ENCODE measurements at places on chromosomes 11 and 22.

DNA sequence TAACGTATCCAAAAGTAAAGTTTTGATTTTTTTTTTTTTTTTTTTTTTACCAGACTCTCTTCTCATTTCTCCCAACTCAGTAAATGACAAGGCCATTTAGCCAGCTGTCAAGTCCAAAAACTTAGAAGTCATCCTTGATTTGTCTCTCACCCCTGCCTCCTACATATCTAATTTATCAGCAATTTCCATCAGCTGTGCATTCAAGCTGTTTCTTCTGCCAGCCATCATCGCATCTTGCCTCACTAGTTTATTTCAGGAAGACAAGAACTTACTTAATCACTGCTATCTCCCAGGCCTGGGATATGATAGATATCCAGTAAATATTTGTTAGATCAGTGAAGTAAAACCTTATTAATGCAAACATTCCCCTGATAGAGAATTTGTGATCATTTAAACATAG lies 47.6 kb downstream of the SCGB1A1 start:
- no peak for DNase-seq

DNA sequence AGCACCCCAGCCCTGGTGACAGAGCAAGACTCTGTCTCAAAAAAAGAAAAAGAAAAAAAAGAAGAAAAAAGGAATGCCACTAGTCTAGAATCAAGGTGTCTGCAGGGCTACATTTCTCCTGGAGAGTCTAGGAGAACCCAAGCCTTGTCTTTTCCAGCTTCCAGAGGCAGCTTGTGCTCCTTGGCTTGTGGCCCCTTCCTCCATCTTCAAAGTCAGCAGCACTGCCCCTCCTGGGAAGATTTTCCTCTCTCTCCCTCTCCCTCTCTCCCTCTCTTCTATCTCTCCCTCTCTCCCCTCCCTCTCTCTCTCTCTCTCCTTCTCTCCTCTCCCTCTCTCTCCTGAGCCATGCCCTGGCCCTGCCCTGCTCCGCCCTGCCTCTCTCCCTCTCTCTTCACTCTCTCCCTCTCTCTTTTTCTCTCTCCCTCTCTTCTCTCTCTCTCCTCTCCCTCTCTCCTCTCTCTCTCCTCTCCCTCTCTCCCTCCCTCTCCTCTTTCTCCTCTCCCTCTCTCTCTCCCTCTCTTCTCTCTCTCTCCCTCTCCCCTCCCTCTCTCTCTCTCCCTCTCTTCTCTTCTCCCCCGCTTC lies 97.7 kb upstream of the FGF3 start:
- no peak for DNase-seq

GRCh38 chr11:94871491-94872185 lies 101.7 kb downstream of the CWC15 start:
- no peak for DNase-seq

- no peak for DNase-seq
Observed at GRCh38 chr22:37703906-37704305, 7.1 kb downstream of the TRIOBP start.

DNA sequence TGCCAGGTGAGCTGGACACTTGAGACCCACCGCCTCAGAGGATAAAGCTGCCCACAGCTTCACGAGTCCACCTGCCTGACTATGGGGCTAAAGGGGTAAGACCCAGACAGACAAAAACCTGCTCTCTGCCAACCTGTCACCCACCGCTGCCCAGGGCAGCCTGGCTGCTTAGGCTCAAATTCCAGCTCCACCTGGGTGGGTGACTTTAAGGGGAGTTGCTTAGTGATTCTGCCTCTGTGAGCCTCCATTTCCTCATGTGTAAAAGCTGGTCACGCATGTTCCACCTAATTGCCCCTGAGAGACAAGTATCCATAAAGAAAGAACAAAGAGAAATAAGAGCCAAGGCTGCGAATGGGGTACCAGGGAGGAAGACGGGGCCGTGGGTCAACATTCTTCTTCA lies 3.7 kb upstream of the CASTOR1 start:
- DNase-seq = no peak

GRCh38 chr22:30235687-30236170 lies 10.8 kb downstream of the LIF start:
- DNase-seq = peak; percentile 97

GRCh38 chr11:69859275-69859934 lies 40.2 kb upstream of the FGF3 start:
- no peak for DNase-seq

GRCh38 chr11:118606844-118607228 lies 579 bp upstream of the PHLDB1 start:
- DNase-seq = no peak

- no peak for DNase-seq
Observed at GRCh38 chr11:127789927-127790326, 789.4 kb upstream of the KIRREL3 start.

DNA sequence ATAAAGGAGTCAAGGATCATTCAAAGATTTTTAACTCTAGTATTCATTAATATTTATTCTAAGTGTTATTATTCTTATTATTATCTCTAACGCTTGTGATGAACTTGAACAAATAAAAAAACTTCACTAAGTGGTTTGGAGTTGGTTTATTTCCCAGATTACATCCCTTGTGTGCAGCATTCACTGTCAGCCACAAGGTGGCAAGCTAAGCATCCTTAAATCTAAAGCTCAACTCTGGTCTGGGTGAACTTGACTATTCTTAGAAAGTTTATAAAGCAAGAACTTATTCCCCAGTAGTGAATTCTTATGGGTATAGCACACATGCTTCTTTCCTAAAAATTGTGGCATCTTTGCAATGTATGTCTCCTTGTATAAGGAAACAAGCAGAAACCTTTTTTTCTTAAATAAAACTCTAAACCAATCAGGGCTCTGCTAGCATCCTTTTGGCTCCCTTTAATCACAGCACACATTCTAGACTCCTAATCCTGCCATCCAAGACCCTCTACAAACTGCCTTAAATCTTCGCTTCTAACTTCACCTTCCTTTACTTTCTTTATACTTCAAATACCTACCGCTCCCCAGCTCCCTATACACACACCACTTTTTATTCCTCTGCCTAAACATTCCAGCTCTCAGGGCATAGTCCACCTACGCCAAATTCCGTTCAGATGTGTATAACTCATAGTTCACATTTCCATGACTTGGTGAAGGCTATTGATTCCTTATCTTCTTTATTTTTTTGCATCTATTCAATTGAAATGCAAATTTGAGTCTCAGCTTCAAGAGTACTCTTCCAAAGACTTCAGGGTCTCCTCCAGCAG lies 1068.8 kb downstream of the DLG2 start:
- DNase-seq = peak; percentile 73

- DNase-seq = no peak
Observed at GRCh38 chr22:40326905-40327735, 19.2 kb upstream of the ADSL start.

- no peak for DNase-seq
Observed at GRCh38 chr11:10696468-10697322, 3.1 kb upstream of the IRAG1 start.

- DNase-seq = no peak
Observed at GRCh38 chr22:49425356-49425755, 402.3 kb downstream of the BRD1 start.

GRCh38 chr11:69364921-69365320 lies 71.0 kb downstream of the MYEOV start:
- no peak for DNase-seq

GRCh38 chr11:15927864-15928217 lies 428.5 kb downstream of the SOX6 start:
- no peak for DNase-seq

DNA sequence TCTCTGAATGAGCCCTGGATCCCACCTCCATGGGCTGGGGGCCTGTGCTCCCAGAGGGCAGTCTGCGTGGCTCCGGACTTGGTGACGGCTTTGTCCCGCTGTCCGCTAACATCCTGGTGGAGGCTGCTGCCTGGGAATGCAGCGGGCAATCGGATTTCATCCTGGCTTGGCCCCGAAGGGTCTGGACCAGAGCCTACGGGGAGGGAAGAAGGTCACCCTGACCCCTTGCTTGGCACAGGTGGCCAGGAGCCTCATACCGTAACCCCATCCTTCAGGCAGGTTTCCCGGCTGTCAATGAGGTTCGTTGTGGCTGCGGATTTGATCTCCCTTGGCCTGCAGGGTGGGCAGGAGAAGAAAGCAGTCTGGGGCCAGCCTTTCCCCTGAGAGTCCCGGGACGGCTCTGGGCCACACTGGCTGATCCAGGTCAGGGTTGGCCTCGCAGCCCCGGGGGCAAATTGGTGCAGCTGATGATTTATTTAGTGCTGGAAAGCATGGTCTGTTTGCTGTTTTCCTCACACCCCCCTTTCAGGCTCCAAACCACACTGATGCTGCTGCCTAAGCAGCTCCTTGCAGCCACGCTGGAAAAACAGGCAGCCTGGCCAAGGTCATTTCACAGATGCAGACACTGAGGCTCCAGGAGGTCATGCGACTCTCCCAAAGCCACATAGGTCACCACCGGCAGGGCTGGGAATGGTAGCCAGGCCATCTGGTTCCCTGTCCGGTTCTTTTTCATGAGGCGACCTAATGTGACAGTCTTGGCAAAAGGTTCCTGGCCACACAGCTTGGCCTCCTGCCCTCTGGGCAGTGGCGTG lies 15.0 kb downstream of the PRDM11 start:
- no peak for DNase-seq

- no peak for DNase-seq
Observed at GRCh38 chr22:24066865-24067264, 55.8 kb downstream of the CABIN1 start.

GRCh38 chr11:95067841-95068219 lies 1.1 kb downstream of the SRSF8 start:
- peak; percentile 23 for DNase-seq

- DNase-seq = no peak
Observed at GRCh38 chr11:36376009-36376887, 80.2 kb downstream of the PRR5L start.

- peak; percentile 32 for DNase-seq
Observed at GRCh38 chr11:111554532-111554931, 14.0 kb downstream of the LAYN start.

DNA sequence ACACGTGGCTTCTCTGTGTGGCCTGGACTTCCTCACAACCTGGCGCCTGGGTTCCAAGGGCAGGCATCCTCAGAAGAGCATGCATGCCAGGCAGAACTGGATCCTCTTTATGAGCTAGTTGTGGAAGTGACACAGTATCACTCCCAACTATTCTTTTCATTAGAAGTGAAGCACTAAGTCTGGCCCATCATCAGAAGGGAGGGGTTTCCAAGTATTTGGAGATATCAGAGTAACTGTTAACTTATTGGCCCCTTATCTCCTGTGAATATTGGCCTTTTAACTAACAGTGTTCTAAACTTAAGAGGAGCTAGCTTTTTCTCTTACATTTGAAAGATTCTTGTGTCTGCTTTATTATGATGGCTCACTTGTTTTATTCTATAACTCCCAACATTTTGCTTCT lies 35.5 kb downstream of the FDX1 start:
- DNase-seq = no peak

DNA sequence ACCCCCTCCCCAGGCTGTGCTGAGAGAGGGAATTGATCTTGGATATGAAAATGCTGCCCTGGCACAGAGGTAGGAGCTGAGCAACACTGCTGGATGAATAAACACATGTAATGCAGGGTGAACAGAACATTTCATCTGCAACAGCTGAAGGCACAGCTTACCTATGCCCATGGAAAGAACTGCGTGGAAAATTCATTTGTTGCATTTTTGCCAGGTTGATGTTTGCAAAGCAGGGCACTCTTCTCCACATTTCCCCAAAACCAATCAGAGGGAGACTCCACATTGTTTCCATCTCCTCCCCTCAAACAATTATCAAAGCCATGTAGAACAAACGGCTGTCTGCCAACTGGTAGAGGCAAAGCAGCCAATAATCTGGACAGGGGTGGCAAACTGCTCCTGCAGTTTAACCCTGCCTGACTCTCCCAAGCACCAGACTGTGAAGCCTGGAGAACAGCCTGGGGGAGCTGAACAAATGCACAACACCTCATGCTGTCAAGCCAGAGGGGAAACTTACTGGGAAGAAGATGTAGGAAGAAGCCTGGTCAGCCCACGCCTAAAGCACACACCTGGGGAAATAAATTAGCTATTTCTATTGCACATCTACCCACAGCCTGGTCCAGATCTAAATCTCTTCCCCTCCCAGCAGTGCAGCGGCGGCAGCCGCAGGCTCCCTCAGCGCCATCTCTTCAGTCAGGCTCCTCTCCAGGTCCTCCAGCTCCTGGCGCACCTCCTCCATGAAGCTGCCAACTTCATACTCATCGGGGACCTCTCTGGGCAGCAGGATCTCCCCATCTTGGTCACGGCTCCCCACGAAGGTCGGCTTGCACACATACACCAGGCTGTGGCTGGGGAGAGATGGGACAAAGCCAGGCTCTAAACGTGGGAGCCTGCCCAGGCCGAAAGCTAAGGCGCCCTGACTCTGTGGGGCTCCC lies 44.3 kb downstream of the DKK3 start:
- no peak for DNase-seq

GRCh38 chr22:37163575-37164504 lies 14.1 kb upstream of the IL2RB start:
- DNase-seq = no peak

DNA sequence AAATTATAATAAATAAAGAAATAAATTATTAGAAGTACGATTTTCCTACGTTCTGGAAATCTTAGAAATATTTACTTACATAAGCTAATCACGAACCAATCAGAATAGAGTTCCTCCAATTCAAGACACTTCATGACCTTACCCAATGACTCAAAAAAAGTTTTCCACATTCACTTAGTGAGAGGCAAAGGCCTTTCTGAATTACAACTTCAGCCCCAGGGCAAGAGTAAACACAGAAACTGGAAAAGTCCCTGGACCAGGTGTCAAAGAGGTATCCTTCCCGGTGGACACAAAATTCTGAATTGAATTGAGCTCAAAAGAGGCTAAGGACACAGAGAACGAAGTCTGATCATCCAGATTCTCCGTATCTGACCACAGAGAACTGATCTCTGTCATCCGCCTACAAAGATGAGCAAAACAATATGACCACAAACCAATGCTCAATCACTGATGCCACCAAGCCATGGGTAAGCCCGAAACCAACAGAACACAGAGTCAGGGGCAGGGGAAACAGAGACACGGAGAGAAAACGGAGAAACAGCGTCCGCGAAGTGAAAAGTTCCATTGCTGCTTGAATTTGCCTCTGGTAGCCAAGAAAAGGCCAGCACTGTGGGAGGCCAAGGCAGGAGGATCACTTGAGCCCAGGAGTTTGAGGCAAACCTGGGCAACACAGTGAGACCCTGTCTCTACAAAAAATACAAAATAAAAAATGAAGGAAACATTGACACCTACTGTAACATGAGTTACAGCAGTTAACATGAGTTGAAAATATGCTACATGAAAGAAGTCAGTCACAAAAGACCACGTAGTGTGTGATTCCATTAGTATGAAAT lies 6.8 kb downstream of the BID start:
- no peak for DNase-seq

DNA sequence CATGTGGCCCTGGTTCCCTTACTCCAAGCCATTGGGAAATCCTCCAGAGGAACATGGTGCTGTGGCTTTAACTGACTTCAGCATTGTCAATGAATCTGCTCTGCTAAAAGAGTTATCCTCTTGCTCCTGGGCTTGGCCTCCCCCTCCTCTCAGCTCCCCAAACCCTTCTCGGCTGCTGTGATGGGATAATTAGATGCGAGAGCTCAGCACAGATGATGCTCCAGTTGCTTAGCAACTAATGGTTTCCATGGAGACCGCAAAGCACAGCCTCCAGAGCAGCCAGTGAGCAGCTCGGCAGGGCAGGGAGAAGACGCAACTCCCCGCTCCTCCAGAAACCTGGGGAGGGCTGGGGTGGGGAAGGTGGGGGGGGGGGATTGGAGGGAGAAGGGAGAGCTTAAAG lies 2.8 kb upstream of the UPK2 start:
- no peak for DNase-seq

- no peak for DNase-seq
Observed at GRCh38 chr11:129119036-129119435, 73.1 kb downstream of the ARHGAP32 start.

GRCh38 chr11:8098879-8099278 lies 17.9 kb downstream of the TUB start:
- no peak for DNase-seq

- peak; percentile 16 for DNase-seq
Observed at GRCh38 chr11:72568861-72569260, 105.4 kb downstream of the PDE2A start.
